ENCODE measurements at places on chromosomes 7 and 10. TPM values are rescaled to one million over a fixed set of nuclear protein-coding genes. Genes with fewer than 3 reads are reported as not detected.

GRCh38 chr10:46560381-46560780 is 3.9 kb upstream of the GPRIN2 start:
- no peak for DNase-seq

The SPDYE2B gene
- total RNA-seq, result not detected

GRCh38 chr7:5670183-5670935 is 111.1 kb downstream of the RNF216 start:
- DNase-seq, result no peak

DNA sequence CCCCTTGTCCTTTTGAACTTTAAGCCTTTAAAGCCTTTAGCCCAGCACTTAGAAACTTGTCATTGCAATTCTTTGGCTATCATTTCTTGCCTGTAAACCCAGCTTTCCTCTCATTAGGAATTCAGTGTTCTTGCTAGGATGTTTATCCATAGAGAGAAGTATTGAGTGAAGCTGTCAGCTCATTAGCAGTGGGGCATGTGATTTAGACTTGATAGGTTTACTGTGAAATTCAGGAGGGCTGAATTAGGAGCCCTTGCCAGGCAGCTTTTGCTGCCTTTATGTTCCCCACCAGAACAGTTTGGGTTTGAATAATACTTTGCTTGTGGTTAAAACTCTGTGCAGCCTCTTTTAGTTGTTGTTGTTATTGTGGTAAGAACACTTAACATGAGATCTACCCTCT is 39.5 kb downstream of the LHFPL3 start:
- DNase-seq, result no peak

- DNase-seq, result no peak
Measured at GRCh38 chr7:386385-386784, 96.4 kb downstream of the FOXL3 start.

The PCGF6 gene
- 16.2 TPM for total RNA-seq

The CDK6 gene
- 98.2 TPM for total RNA-seq
